IPS DF 6.9 (cell line): ENCODE measurements at places on chromosomes 4 and X.
A peak's percentile ranks its signal among the peaks of the same experiment; 100 is the strongest.

DNA sequence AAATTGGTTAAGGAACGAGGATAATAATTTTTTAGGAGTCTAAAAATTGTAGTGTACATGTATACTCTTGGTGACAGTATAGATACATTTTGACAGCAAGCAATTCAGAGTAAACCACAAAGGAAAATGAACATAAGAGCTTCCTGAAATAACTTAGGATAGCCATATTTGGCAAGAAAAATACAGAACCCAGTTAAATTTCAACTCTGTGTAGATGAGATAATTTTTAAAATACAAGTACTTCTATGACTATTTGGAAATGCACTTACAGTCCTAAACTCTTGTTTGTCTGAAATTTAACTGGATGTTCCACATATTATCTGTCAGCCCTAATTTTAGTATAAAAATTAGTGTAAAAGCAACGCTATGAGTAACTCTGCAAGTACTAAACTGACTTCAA, 124.4 kb upstream of the PCDH18 start:
- no peak for DNase-seq

DNA sequence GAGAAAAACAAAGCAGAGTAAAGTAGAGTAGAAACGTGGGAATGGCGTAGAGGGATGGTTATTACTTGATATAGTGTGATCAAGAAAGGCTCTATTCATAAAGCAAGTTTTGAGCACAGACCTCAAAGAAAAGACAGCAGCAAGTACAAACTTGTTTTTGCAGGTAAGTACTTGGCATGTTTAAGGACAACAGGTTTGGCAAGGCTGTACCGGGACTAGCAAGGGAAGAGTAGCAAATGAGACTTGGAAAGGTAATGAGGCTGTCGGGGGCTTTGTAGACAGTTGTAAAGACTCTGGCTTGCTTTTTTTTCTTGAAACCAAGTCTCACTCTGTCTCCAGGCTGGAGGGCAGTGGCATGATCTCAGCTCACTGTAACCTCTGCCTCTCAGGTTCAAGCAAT, 40.9 kb downstream of the NEK1 start:
- DNase-seq = no peak

- DNase-seq = no peak
These were observed 1833.0 kb upstream of the PCDH10 start for GRCh38 chr4:131316086-131316485.

DNA sequence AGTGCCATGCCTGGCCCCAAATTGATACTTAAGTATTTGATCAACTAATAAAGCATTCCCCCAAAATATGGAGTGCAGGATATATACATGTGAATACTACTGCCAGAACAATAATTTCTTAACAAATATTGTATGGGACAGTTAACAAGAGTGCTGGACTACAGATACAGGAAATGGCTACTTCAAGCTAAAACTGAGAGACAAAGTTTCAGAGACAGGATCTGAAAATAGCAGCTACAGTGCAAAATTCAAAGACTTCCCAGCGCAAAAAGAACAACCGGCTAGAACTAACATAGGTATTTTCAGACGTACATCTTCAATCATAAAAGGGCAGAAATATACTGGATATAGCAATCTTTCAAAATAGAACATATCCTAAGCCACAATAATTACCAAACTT, 6.3 kb downstream of the ATRX start:
- DNase-seq = no peak

DNA sequence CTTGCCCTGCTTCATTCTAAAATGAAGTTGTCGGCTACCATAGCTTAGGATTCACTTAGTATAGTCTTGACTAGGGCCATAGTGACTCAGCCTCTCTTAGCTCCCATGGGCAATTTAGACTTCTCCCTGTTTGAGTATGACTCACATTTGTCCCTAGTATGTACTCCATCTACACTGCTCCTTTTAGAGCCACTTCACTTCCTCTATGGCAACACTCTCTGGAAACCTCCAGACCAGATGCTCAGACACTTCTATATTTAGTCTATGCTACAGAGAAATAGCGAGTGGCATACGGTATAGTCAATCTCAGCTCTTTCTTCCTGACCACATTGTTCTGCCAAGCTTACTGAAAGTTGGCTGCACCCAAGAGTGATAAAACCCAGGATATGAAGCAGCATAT, 11.2 kb downstream of the MEPE start:
- no peak for DNase-seq

DNA sequence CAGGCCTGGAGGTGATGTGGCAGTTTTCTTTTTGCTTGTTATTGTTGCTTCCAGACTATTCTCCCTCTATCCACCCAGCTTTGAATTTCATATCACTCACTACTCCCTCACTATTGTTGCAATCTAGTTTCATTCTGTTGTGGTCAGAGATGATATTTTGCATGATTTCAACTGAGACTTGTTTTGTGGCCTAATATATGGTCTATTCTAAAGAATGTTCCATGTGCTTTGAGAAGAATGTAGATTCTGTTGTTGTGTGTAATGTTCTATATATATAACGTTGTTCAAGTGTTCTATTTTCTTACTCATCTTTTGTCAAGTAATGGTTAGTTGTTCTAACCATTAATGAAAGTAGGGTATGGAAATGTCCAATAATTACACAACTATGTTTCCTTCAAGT, 59.0 kb downstream of the THOC2 start:
- DNase-seq = no peak

DNA sequence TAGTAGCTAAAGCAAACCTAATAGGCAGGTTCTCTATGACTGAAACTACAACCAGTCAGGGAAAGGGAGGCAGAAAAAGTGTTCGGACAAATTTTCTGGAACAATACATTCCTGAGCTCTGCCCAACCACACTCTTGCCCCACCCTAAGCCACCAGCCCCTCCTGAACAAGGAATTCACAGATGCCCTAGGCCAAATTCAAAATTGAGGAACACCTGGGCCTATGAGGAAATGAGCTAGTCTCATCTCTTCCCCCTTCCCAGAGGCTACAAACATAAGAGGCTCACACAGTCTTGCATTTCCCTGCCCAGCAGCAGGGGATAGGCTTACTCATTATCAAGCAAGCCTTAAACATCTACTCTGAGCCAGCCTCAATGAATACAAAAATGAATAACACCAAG, 284.7 kb downstream of the ZNF674 start:
- no peak for DNase-seq

GRCh38 chr4:83071116-83071515, 36.1 kb downstream of the COPS4 start:
- DNase-seq = no peak

- DNase-seq = no peak
These were observed 302.7 kb upstream of the ADGRL3 start for GRCh38 chr4:60897415-60897814.

- DNase-seq = no peak
These were observed 27.1 kb upstream of the NSUN7 start for GRCh38 chr4:40722576-40723161.

GRCh38 chrX:130909469-130910136, 6.6 kb upstream of the ENOX2 start:
- no peak for DNase-seq

DNA sequence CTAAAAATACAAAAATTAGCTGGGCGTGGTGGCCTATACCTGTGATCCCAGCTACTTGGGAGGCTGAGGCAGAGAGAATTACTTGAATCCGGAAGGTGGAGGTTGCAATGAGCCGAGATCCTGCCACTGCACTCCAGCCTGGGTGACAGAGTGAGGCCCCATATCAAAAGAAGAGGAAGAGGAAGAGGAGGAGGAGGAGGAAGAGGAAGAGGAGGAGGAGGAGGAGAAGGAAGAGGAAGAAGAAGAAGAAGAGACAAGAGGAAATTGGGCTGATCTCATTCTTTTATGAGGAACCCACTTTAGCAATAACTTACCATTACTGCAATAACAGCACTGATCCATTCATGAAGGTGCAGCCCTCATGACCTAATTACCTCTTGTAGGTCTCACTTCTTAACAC, 138.9 kb upstream of the GIMD1 start:
- no peak for DNase-seq

- DNase-seq = no peak
These were observed 201.9 kb downstream of the BANK1 start for GRCh38 chr4:101992446-101992845.

DNA sequence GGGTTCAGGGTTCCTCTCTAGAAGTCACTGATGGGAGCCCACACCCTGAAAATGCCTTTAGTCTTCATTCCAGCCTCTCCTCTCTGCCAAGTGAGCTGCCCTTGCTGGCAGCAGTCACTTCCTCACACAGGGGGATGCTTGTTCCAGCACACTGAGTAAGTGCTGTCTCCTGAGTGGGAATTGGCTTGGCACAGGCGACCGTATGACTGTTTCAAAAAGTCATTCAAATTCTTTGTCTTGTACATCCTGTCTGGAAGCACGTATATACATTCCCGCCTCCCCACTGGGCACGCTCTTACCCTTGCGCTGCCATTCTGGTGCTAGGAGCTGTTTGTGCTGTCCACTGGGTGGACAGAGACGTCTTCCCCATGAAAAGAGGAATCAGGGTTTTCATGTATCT, 40.2 kb upstream of the CD99 start:
- no peak for DNase-seq

DNA sequence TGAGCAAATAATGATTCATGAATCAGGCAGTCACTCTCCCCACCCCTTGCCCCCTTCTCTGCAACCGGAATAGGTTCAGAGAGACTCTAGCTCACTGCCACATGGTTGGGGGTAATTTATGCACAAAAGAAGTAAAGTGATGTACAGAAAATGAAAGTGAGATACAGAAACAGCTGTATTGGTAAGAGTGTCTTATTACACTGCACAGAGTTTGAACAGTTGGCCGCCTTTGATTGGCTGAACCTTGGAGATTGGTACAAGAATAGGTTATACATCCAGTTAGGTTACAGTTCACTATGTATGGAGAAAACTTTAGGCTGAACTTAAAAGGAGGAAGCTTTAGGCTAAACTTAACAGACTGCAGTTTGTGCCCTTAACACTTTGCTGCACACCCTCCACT, 34.6 kb upstream of the DIAPH2 start:
- DNase-seq = no peak

- DNase-seq = no peak
These were observed 299.0 kb downstream of the RAPGEF2 start for GRCh38 chr4:159401791-159402380.

- no peak for DNase-seq
These were observed 6.8 kb upstream of the TMEM144 start for GRCh38 chr4:158203436-158203835.

DNA sequence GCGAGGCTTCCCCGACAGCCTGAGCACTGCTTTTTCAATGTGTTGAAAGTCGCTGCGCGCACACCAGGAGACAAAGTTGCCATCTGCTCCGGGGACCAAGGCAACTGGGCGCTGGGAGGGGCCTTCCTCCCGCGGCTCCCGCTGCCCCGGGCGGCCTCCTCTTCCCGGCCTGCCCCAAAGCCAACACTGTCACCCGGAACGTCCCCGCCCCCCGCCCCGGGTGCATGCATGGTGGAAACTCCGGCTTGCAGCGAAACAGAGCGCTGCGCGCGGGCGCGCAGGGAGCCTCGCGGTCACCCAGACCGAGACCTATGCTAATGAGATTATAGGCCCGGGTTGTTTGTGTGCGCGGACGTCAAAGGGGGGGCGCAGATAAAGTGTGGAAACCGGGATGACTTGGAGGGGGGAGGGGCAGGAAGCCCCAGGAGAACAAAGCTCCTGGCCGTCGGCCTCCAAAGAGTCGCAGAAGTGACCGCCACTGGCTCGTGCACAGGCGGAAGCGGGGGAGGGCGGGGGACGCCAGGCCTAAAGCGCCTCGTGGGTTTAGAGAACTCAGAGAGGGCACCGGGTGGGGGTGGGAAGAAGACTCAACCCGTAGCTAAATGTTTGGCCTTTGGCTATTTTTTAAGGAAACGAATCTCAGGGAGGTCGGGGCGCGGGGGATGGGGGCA, 88.8 kb downstream of the BCOR start:
- no peak for DNase-seq

GRCh38 chr4:25160714-25161592, 704 bp upstream of the SEPSECS start:
- no peak for DNase-seq

DNA sequence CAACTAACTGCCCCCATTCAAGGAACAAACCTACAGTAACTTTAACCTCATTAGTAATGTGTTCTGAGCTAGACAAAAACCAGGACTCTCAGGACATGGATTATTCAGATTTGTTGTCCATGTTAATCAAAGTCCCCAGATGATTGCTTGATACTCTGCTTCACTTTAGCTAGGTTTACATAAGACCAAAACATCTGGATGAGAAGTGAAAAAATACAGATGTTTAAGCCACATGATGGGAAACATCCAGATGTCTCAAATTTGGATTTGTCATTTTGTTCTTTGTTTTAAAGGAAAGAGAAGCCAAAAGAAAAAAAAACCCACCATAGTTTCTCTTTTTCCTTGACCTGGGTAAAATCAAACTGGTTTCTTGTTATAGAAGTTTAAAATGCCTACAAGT, 48.5 kb upstream of the NRK start:
- no peak for DNase-seq

DNA sequence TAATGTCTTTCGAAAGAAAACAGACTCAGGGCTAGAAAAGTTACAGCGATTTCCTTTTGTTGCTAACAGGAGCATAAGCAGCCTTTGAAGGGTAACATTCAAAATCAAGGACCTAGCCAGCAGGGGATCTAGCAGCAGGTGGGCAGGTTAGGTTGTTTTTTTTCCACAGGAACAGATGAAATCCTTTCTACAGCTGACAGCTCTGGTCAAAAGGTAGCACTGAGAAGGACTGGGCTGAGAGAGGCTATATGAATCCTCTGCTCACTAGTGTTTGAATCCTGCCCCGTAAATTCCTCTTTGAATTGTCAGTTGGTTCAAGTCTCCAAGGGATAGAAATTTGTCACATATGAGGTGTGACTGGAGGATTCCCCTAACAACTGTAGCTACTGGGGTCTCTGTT, 188.2 kb downstream of the SH2D1A start:
- peak; percentile 5 for DNase-seq

DNA sequence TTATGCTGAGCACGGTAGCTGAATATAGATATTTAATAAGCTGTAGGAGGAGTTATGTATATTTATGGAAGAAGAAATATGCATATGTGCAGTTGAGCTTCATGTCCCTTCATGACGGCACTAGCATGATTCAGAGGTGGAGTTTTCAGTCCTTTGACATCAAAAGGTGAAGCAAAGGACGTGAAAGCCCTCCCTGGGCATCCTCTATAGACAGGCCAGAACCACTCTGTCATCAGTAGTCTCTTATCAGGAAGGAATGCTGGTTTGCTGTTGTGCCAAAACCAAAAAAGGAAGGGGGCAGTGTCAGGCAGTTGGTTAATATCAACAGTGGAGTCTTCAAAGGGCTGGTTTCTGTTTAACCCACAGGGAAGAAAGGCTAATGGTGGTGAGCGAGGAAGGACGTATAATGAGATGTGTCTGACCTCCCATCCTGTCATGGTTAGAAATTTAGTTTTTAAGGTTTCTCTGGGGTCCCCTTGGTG, 23.5 kb upstream of the IL2 start:
- no peak for DNase-seq

DNA sequence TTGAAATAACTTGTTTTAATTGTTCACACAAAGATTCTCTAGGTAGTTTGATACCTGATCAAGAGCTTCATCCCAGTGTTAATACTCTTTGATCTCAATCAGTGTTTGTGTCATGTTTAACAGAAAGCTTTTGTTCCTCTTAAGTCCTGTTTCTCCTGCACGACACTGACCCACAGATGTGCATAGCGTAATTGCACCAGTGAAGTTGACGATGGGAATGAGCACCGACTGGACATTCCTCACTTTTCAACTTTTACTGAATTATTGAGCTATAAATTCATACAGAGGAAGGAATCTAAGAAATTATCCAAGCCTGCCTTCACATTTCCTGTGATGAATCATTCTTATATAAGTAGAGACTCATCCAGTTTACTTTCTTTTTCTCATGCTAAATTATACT, 878.7 kb upstream of the TENM3 start:
- no peak for DNase-seq

- no peak for DNase-seq
These were observed 12.2 kb downstream of the ARHGEF6 start for GRCh38 chrX:136768469-136769084.

GRCh38 chr4:146507632-146508031, 14.1 kb downstream of the SLC10A7 start:
- no peak for DNase-seq
